Thoracic aorta (tissue), 2 donors: ENCODE measurements at places on chromosomes 5 and 9. TPM values are rescaled to one million over a fixed set of nuclear protein-coding genes. Genes with fewer than 3 reads are reported as not detected.

DMRT3 gene
- not detected for total RNA-seq

STPG3 gene
- not detected for total RNA-seq

- DNase-seq = no peak
Measured at GRCh38 chr5:135035678-135036030, 1.6 kb upstream of the PITX1 start.

DNA sequence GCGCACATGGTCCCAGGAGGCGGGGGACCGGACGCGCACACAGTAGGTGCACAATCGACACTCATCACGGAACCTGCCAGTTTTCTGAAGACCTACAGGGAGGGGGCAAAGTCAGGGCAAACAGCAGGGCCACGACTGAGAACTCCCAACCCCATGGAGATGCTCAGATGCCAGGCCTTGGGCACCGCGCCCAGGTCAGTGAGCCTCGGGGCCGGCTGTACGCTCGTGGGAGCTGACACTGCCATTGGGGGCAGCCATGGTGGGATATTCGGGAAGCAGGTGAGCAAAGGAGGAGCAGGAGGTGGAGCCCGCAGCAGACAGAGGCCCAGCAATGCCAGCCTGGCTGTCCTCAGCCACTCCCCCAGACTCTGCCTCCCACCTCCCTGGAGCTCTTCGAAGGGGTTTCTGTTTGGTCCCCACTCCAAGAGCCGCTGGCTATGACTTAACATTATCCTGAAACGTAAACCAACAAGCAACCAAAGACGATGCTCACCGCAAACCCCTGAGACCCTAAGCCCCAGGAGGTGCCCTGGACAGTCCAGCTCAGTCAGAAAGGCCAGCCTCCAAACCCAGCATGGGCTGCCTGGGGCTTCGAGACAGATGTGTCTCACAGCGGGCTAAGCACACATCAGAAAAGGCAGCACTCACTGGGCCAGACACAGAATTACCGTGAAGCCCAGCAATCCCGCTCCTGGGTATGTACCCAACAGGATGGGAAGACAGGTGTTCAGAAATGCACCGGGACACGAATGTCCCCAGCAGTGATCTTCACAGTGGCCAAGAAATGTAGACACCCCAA lies 78.4 kb downstream of the VAV2 start:
- DNase-seq = no peak

- no peak for DNase-seq
Measured at GRCh38 chr5:167052791-167053190, 1238.7 kb upstream of the WWC1 start.

DNA sequence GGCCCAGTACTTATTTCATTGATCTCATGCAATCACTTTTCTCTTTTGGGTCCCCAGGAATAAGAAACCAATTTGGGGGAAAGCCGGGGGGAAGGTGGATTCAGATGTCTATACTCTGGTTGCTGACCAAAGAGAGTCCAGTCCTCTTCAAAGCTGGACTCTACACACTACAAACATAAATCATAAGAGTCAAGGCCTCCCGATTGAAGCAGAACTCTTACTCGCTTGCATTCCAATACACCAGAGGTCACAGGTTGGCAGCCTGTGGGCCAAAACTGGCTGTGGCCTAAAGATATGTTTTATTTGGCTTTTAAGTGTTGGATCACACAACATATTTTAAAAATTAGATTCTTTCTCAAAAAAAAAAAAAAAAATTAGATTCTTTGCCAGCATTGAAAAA lies 311.4 kb upstream of the MSX2 start:
- DNase-seq = no peak

- no peak for DNase-seq
Measured at GRCh38 chr9:89835666-89836065, 230.9 kb downstream of the GADD45G start.

GRCh38 chr9:111744363-111744762 lies 50.4 kb downstream of the SHOC1 start:
- no peak for DNase-seq

DNA sequence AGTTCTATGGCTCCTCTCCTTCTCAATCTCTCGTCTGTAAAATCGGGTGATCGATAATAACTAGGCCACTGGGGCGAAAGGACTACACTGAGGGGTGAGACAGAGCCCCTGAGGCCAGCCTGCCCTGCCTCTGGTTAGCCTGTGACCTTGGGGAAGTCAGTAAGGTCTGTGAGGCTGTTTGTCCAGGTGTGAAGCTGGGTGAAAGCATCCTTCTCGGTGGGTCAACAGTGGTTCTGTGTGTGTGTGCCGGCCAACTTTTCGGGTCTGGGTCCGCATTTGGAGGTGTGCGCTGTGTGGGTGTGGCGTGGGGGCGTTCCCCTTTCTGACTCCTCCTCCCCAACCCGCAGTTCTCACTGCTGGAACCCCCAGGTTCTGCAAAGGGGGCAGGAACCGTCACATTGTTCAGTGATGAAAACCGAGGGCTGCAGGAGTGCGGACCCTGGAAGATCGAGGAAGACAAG lies 5.0 kb upstream of the RNF44 start:
- no peak for DNase-seq
